ENCODE measurements at places on chromosomes 3 and 15. TPM values are rescaled to one million over a fixed set of nuclear protein-coding genes. Genes with fewer than 3 reads are reported as not detected.
A peak's percentile ranks its signal among the peaks of the same experiment; 100 is the strongest.

Gene SH2D7
- total RNA-seq: not detected

Gene EFHB
- total RNA-seq: 1.6 TPM

Gene SKOR1
- total RNA-seq: not detected

Gene SPINK8
- not detected for total RNA-seq

Gene CISH
- total RNA-seq: 1.8 TPM

Gene CRBN
- 64.9 TPM for total RNA-seq

Gene HTR3E
- not detected for total RNA-seq

Gene NOX5
- 2.9 TPM for total RNA-seq

GRCh38 chr3:112261742-112262141, 32.3 kb downstream of the SLC9C1 start:
- DNase-seq: no peak

- DNase-seq: peak; percentile 7
Measured at GRCh38 chr3:73549051-73549600, 75.6 kb downstream of the PDZRN3 start.

GRCh38 chr3:102141096-102141927, 292.0 kb downstream of the NFKBIZ start:
- DNase-seq: peak; percentile 24

- DNase-seq: peak; percentile 91
Measured at GRCh38 chr15:80588801-80589200, 106.3 kb upstream of the ABHD17C start.

GRCh38 chr3:186932281-186933181, 2.2 kb downstream of the ST6GAL1 start:
- DNase-seq: no peak

- DNase-seq: no peak
Measured at GRCh38 chr15:59352683-59353082, 20.0 kb downstream of the MYO1E start.

DNA sequence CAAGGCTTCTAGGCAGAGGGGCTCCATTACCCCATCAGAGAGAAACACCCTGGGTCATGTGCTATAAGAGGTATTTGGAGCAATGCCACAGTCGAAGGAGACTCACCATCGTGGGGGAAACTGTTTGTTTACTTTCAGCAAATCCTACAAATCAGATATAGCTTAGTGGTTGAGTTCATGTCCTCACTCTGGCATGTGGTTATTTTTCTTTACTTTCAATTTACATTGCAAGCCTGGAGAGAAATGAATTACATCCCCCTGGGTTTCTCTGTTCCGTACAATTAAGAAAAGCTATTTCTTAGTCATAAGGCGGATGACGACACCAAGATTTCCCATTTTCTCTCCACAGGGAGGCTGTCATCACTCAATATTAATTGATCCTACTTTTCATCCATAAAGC, 36.9 kb downstream of the RFTN1 start:
- DNase-seq: peak; percentile 94

DNA sequence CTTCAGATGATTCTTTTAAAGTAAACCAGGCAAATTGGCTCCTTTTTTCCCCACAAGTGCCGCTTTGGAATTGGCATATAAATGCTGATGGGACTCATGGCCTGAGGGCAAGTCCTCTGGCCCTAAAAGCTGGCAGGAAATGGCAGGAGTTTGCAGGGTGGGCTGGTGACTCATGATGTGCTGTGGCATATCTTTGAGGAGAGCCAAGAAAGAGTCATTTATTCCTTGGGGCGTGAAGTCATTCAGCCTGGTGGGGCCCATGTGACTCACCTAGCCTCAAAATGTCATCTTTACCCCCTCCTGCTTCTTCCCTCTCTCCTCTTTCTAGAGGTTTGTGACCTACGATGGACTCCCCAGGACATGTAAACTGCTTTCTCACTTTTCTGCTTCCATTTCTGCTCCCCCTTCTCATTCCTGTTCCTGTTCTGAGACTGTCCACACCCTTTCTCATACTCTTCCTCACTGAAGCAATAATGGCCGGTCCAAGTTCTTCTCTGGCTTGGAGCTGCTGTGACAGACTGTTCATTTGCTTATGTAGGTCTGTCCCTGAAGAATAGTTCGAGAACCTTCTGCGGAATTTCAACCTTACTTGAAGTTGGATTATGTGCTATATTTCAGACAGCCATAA, 326.1 kb downstream of the SATB1 start:
- DNase-seq: peak; percentile 99

GRCh38 chr3:120203016-120203415, 82.0 kb downstream of the GPR156 start:
- DNase-seq: peak; percentile 77

DNA sequence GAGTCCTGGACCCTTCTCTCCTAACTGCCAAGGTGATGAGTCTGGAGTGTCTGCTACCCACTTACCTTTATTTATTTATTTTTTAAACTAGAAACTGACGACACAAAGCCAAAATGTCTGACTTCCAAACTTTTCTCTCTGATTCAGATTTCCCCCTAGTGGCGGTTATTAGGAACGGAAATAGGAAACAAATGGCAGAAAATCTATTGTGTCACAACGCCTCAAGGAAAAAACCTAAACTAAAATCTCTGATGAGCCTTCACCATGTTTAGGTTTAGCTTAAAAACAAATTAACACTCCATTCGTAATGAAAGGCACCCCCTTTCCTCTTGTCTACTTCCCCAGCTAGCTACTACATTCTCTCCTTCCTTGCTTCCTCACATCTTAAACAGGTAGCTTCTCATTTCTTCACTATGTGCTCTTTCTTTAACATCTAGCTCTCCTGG, 94.0 kb upstream of the MEX3B start:
- DNase-seq: peak; percentile 62

- DNase-seq: peak; percentile 11
Measured at GRCh38 chr15:23497710-23498111, 50.7 kb upstream of the GOLGA6L2 start.

- no peak for DNase-seq
Measured at GRCh38 chr15:58293622-58294550, 137.9 kb upstream of the LIPC start.

DNA sequence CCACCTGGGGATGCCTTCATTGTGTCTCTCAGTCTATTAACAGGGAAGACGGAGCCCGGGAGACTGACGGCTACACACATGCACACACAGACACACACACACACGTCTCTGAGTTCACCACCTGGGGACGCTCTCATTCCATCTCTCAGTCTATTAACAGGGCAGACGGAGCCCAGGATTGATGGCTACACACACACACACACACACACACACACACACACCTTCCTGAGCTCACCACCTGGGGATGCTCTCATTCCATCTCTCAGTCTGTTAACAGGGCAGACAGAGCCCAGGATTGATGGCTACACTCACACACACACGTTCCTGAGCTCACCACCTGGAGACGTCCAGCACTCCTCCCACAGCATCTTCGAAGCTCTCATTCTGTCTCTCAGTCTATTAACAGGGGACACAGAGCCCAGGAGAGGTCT, 143.9 kb downstream of the OR4M2 start:
- no peak for DNase-seq

GRCh38 chr15:100372739-100373119, 31.0 kb upstream of the ADAMTS17 start:
- DNase-seq: no peak

DNA sequence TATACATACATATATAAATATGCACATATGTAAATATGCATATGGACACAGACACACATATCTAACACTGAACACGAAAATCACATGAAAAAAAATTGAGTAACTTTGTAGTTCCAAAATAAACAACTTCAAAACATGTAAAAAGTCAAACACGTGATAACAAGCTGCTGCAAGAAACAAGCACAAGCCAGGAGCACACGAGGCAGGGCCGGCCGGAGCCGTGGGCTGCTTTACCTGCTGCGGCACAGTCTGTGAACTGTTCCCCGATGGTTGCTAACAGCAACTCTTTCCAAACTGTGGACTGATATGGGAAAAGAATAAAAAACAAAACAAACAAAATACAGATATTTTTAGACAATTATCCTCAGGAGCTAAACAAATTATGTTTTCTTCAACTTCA, 31.6 kb downstream of the EIF4E3 start:
- no peak for DNase-seq

DNA sequence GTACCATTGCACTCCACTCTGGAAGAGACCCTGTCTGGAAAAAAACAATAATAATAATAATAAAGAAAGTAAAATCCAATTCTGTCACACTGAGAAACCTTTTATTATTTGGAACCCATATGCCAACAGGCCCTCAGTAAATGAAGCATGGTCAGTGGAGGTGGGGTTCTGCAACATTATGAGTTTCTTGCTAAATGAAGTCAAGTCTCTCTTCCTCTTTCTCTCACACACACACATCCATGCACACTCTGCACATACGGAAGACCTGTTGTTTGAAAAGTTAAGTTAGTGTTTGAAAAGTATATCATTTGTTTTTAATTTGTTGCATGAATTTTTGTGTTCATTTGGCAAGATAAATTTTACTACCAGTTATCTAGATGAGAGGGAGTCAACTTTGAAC, 27.8 kb downstream of the GAP43 start:
- no peak for DNase-seq

DNA sequence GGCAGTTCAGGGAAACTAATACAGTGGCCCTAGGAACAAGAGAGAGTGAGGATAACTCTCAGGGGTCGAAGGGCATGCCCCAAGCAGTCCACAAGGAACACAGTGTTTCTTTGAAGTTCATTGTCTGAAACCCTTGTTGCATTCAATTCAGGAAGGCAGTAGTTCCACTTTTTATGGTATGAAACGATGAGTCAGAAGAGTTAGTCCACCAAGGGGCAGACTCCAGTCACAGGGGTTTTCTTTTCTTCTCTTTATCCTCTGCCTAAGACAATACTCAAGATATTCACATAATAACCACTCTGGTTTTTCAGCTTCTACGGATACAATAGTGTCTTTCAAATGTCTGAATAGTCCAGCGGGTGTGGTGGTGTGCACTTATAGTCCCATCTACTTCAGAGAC, 23.7 kb upstream of the TICRR start:
- no peak for DNase-seq

GRCh38 chr15:25740383-25741255, 122.5 kb downstream of the ATP10A start:
- DNase-seq: no peak

- peak; percentile 36 for DNase-seq
Measured at GRCh38 chr3:187669675-187670504, at the start of gene SST. Gene SST (minus strand): TSS chr3:187670394. CDS start chr3:187670291, 103 bp downstream.

Measured in RPMI7951 (cell line).